ENCODE measurements at places on chromosomes 1 and 21.

DNA sequence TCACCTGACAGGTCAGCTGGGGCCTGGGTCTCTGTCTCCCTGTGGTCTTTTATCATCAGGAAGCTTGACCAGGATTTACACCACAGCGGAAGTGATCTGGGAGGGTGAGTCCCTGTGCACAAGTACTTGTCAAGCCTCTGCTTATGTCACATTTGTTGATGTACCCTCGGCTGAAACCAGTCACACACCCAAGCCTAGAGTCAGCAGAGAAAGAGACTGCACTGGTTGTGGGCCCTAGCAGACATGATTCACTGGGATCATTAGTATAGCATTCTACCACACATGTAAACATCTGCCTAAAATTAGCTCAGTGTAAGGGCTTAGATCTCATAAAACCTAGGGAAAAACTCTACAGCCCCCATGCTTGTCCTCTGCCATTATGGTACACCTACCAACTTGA lies 79.3 kb upstream of the LAMC2 start:
- DNase-seq = no peak

GRCh38 chr1:179817789-179818188 lies 59.8 kb downstream of the TOR1AIP2 start:
- DNase-seq = no peak

DNA sequence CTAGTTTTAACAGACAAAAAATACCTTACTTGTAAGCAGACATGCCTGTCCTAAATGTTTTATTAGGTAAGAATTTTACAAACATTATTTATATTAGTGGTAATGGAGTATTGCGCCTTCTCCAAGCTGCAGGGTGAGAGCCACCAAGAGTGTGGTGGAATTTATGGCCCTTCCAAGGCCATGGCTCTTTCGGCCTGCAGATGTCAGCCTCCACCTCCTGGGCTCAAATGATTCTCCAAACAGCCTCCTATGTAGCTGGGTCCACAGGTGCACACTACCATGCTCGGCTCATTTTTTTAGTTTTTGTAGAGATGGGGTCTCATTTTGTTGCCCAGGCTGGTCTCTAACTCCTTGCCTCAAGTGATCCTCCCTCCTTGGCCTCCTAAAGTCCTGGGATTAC lies 56.3 kb downstream of the ITGB3BP start:
- no peak for DNase-seq

DNA sequence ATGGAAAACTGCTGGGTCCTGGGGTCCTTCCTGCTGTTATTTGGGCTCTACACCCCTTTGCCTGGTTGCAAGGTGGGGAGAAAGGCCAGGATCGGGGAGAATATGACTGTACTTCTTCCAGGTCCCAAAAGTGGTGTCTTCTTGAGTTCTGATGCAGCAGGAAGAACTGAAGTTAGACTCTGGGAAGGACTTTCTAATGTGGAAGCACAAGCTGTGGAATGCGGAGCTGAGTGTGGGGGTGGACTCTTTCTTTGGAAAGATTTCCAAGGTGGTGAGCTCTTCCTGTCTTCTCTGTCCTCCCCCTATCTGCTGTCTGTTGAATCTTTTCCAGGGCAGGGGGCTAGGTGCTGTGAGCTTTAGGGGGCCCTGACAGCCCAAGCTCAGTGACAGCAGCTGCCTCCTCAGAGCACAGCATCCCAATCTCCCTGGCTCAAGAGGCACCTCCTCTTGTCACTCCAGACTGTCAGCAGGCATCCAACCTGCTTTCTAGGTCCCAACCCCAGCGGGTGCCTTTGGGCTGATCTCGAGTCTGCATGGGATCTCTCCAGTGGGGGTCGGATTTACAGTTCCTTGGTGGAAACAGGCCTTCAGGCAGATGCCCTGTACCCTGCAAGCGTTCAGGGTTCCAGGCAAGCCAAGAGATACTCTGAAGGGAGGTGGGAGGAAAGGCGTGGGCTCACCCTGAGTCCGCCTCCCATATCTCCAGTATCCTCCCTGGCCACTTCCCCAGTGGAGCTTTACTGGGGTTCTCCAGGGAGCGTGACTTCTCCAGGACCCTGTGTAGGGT lies 23.2 kb downstream of the ADORA1 start:
- DNase-seq = no peak

DNA sequence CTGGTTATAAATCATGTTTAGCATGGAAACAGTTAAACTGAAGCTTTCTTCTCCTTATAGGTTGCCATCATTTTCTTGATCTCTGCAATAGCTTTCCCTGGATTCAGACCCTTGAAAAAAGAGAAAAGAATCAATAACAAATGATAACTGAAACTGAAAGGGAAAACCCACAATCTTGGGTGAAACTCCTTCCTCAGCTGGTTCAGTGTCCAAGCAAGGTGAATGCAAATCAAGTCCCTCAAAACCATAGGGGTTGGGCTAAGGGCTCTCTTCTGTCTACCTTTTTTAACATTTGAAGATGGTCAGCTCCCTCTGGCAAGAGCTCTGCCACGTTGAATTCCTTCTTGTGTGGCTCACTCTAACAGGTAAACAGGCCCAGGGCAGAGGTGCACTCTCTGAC lies 7.1 kb upstream of the ATP13A2 start:
- DNase-seq = no peak

- DNase-seq = no peak
Measured at GRCh38 chr1:33814166-33814565, 49.7 kb upstream of the HMGB4 start.

GRCh38 chr1:175128523-175128922 lies 60.9 kb downstream of the TNN start:
- DNase-seq = no peak

GRCh38 chr1:168693197-168693871 lies 35.7 kb downstream of the DPT start:
- DNase-seq = no peak

DNA sequence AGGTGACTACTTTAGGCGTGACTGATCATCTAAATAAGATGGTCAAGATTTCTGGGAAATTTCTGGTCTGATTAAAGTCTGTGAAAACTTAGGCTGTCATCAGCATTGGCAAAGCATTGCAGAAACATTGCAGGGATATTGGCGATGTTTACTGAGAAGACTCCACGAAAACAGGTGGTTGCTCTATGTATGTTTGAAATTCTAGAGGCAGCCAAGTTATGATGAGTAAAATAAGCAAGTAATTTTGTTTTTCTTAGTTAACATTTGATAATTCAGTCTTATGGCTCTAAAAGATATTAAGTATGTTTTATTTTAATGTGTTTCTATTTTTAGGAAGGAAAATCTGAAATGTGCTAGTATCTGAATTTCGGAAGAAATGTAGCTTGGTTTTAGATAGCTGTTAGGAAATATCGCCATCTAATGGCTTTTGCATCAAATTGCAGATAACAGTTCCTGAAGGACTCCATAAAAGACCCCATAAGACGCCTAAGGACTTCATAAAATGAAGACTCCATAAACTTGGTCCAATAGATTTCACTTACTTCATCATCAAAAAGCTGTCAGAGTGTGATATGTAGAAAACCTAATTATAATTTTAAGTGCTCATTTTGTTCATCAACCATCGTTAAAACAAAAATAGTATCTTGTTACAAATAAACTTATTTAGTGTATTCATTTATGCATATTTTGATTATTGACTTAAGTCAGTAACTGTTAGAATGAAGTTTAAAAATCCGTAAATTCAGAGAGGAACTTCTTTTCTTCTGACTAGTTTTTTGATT lies 344.6 kb downstream of the RYR2 start:
- DNase-seq = no peak

GRCh38 chr21:46456750-46457149 lies 1.9 kb upstream of the DIP2A start:
- DNase-seq = no peak

DNA sequence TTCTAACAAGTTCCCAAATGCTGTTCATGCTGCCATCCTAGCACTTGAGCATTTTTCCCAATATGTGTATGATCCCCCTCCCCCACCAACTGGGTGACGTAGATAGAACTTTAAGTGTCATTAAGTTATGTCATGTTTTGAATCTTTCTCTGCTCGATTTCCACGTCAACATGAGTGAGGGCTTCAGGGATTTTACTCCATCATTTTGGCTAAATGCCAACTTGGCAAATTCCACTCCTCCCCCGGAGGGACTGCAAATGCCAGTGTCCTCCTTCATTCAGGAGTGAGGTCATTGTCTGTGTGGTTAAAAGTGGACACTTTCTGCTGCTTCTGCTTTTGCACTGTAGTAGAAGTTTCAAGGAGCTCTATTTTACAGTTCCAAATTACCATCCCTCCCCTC lies 201.7 kb downstream of the FGGY start:
- DNase-seq = no peak

DNA sequence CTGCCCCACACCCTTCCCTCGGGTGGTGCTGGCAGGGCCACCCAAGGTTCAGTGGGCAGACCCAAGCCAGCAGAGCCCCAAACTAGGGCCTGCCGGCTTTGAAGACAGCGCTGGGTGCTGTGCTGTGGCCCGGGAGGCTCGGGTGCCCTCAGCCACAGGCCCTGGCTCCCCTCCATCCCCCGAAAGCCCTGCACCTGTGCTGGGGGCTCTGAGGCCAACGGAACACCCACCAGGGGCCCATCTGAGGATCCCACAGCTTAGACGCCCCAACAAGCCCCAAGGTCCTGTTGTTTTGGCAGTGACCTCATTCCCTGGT lies 8.6 kb downstream of the ITGB2 start:
- no peak for DNase-seq

DNA sequence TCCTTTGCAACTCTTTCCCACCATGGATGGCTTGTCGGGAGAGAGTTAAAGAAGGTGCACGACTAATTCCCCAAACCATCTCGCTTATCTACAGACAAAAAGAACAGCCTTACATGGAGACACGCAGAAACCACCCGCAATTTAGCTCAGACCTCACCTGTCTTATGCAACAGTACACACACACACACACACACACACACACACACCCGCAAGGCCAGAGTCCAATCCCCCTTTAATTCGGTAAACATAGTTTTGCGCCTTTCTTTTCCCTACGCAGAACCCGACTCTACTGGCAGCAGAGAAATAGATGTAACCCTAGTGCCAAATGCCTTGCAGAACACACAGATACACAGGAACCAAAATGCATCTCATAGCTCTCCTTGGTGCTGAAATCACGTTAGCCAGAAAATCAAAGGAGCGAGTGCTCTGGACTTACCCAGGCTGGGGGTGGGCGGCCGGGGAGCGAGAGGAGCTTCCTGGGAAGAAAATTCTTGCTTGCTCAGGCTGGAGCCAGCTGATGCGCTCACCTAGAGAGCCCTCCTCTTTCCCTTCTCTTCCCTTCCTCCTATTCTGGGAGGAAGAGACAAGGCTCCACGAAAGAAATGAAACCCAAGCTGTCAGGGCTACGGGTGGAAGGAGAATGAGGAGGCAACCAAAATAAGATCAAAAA lies 470 bp downstream of the TNR start:
- DNase-seq = no peak

GRCh38 chr1:223713546-223714420 lies 1.4 kb downstream of the CAPN2 start:
- DNase-seq = no peak

DNA sequence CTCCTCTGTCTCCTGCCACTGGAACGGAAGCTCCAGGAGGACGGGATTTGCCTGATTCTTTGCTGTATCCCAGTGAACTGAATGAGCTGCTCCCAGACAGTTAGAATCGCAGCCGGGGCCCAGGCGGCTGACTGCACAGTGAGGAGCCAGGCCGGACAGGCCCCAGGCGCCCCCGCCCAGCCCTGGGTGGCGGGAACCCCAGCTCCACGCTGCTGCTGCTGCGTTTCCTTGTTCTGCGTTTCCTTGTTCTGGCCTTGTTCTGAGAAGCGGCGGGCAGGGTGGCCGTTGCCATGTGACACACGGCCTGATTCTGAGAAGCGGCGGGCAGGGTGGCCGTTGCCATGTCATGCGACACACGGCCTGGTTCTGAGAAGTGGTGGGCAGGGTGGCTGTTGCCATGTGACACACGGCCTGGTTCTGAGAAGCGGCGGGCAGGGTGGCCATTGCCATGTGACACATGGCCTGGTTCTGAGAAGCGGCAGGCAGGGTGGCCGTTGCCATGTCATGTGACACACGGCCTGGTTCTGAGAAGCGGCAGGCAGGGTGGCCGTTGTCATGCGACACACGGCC lies 56.2 kb downstream of the SLC37A1 start:
- no peak for DNase-seq

DNA sequence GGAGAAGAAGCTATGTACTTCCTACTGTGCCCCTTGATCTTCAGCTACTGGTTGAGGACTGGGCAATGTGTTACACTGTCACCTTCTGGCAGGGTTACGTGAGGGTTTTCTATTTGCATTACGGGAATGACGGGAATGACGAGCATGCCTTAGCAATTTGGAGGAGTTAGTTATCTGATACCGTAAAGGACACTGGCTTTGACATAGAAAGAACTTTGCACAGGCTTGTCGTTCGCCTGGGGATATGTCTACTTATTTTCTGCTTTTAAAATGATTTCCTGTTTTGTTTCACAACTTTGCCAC lies 19.8 kb upstream of the ACBD6 start:
- peak; percentile 79 for DNase-seq

- DNase-seq = no peak
Measured at GRCh38 chr1:218556016-218556415, 210.9 kb downstream of the TGFB2 start.

- no peak for DNase-seq
Measured at GRCh38 chr1:6823793-6824192, 38.5 kb downstream of the CAMTA1 start.

DNA sequence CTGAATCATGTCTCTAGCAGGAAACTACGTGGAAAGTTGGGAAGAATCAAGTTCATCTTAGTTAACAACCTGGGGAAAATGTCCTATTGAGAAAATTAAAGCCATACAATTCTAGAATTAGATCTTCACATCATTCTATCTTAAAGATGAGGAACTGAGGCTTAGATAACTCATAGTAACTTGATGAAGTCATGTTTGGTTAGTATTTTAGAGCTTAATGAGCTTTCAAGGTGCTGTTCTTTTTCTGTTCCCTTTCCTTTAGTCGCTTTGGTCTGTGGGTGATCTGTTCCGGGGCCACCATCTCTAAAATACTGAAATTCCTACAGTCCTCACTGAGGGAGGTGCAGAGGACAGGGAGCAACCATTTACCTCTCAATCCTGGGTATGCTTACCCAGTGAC lies 4.3 kb upstream of the GLUL start:
- no peak for DNase-seq

- no peak for DNase-seq
Measured at GRCh38 chr1:30645807-30646206, 77.6 kb downstream of the MATN1 start.

DNA sequence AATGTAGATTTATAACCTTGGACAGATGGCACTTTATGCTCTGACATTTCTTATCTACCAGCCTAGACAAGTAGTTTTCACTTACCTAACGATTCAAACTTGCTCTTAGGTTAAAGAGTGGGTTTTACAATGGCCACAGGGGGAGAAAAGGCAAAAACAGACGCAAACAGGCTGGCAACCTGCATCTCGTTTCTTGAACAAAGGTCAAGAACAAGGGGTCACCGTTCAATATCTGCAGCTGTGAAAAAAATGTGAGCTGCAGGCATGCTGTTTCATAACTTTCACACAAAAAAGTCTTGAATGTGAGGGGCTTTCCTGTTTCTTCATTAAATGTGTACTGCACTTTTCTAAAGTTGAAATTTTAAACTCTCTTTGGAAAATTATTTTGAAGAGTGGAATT lies 49.4 kb downstream of the SYDE2 start:
- no peak for DNase-seq
